ENCODE measurements at places on chromosomes 11 and 22.

- no peak for DNase-seq
These were observed 509.0 kb downstream of the BUD13 start for GRCh38 chr11:116263770-116264169.

GRCh38 chr11:94885133-94885532 lies 88.2 kb downstream of the CWC15 start:
- DNase-seq, result no peak

DNA sequence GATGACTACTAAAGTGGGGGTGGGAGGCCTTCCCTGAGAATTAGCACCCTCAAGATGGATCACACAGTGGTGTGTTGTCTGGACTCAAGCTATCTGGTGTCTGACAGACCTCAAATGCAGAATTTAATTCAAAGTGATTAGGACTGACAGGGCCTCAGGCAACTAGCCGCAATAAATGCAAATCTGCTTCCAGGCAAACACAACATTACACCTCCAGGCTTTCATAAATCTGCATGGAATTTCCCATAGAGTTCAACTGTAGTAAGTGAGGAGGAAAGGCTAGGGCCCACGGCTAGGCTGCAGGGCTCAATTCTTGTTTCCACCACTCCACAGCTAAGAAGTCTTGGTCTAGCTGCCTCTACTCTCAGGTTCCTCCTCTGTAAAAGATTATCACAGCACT lies 331.4 kb downstream of the LARGE1 start:
- no peak for DNase-seq

- no peak for DNase-seq
These were observed 42.7 kb downstream of the GDPD5 start for GRCh38 chr11:75482931-75483469.

DNA sequence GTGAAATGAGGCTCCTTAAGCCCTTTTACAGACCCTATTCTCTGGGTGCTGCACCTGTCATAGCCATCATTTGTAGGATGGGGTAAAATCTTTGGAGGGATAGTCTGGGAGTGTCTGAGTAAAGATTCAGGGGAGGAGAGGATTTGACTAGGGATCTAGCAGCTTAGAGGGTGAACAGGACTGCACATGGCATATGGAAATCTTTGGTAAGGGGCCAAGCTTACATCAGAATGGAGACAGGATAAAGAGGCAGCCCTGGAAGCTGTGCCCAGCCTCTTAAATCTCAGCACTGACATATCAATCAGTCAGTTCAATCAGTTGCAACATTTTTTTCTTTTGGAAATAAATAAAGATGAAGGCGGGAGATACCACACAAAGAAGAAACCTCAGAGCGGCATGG lies 301.8 kb upstream of the CADM1 start:
- no peak for DNase-seq

- DNase-seq, result no peak
These were observed 75.1 kb upstream of the NUP50 start for GRCh38 chr22:45088576-45088975.

GRCh38 chr11:66967670-66968425 lies 7.3 kb upstream of the C11orf86 start:
- DNase-seq, result no peak

- DNase-seq, result no peak
These were observed 32.0 kb downstream of the MYO7A start for GRCh38 chr11:77159937-77160495.

GRCh38 chr11:47869544-47870393 lies 21.6 kb upstream of the NUP160 start:
- DNase-seq, result no peak

DNA sequence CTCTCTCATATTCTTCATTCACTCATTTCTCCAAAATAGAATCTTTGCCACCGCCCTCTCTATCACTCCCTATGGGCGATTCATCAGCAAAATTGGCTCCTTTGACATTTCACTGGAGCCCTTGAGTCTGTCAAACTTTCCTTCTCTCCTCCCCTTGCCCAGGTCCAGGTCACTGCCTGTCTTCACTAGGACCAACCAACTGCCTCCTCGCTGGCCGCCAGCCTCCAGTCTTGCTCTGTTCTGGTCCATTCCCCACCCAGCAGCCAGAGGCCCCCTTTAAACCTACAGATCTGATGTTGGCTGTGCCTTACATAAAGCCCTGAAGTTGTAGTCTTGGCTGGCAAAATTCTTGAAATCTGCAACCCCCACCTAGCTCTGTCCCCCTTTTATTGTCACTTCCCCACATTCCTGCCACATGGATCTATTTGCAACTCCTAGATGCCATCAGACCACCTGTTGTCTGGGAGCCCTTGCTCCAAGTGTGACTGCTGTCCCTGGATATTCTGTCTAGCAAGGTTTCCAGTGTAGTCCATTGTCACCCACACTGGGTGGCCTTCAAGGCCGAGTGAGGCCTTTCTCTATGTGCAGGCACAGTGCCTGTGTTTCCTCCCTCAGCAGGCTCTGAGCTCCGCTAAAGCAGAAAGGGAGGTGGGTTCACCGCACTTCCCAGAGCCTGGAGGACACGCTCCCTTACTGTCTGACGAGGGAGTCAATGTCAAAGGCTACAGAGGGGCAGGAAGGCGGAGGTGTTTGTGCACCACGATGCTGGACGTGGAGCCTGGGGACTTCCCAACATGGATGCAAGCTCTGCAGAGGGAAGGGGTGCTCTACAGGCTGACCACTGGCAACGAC lies 25.5 kb downstream of the MYEOV start:
- DNase-seq, result no peak

Measured in CD4-positive, CD25-positive, alpha-beta regulatory T cell (primary cell).